Epithelial cell of alveolus of lung (primary cell): ENCODE measurements at places on chromosomes 12 and 14. TPM values are rescaled to one million over a fixed set of nuclear protein-coding genes. Genes with fewer than 3 reads are reported as not detected.

Gene MYRFL
- total RNA-seq, result under 0.01 TPM in 1 of 2 replicates, not detected in the other

Gene VPS37B
- 26.6 and 37.0 TPM in 2 replicates for total RNA-seq

Gene SLC6A15
- 12.5 and 58.7 TPM in 2 replicates for total RNA-seq

Gene SERPINA12
- not detected in 2 replicates for total RNA-seq

Gene DICER1
- 15.6 and 19.1 TPM in 2 replicates for total RNA-seq

Gene GNS
- total RNA-seq, result 98.6 and 110 TPM in 2 replicates

Gene CMA1
- not detected in 2 replicates for total RNA-seq

Gene NOC4L
- total RNA-seq, result 15.3 and 24.2 TPM in 2 replicates

Gene SDSL
- total RNA-seq, result 1.8 and 7.8 TPM in 2 replicates
